ENCODE measurements at places on chromosomes 7 and 10.

DNA sequence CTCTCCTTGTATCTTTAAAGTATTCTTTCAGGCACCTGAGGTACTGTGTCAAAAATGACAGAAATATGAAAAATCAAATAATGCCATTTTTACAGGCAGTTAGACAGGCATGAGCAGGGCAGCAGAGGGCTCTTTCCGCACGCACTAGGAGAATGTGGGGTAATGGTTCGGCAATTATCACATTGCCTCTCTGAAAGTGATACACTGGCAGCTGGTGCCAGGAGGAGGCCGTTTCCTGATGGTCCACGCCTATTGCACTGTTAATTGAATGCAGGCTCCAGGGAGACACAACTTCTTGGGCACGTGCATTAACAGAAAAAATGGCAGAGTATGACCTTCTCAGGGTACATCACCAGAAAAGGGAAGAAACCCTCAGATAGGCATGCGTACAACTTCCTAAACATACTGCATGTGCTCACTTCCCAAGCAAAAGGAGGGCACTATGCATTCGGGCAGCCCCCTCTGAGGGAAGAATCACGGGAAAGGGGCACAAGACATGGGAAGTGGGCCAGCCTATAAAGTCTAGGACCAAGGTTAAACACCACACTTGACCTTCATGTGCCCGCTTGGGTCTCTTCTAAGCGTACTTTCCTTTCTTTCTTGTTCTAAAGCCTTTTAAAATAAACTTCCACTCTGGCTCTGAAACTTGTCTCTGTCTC, 161.7 kb downstream of the TNS3 start:
- no peak for DNase-seq

DNA sequence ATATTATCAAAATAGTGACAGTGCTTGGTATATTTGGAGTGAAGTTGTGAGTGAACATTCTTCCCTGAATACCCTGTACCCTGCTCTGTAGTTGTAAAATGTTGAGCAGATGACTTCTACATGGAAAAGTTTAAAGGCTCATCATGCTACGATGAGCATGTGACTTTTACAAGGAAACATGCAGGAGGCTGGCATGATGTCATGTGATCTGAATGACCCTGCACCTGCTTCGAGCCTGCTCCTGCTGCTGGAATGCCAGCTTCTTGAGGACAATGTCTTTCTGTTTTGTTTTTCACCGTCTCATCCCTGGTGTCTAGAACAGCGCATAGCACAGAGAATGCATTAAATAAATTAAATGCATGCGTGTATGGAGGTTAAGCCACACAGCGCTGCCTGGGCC, 5.4 kb upstream of the INPP5A start:
- no peak for DNase-seq

DNA sequence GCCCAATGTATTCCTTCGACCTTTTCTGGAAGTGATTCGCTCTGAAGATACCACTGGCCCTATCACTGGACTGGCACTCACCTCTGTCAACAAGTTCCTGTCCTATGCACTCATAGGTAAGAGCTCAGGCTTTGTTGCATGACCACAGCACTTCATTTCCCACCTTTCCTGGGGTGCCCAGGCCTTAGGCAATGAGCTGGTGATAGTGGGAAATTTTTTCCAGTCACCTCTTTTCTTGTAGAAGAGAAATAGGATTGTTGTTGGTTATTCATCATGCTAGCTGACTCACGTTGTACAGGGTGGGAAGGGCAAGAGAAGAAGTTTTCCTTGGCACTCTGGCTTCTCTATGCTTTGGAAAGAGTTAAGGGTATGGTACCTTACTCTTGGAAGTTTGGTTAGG, 51.4 kb upstream of the NFKB2 start:
- DNase-seq, result no peak

- DNase-seq, result no peak
These were observed 9.8 kb downstream of the CDHR1 start for GRCh38 chr10:84204122-84204521.

- no peak for DNase-seq
These were observed 446.7 kb downstream of the NRG3 start for GRCh38 chr10:82321724-82322123.

- DNase-seq, result no peak
These were observed 41.7 kb downstream of the FAS start for GRCh38 chr10:89032141-89032891.

All from activated naive CD4-positive, alpha-beta T cell treated with anti-CD3 and anti-CD28 coated beads, Interleukin-2, amount 10 ng/mL, durations not matched to agents 7 days and 5 days (primary cell).